Stimulated activated CD4-positive, alpha-beta T cell treated with anti-CD3 and anti-CD28 coated beads, Interleukin-2, amount 100 ng/mL, for 4 hours (primary cell): ENCODE measurements at places on chromosomes 1 and 21.

- DNase-seq: no peak
These were observed 322.3 kb downstream of the DUSP10 start for GRCh38 chr1:221419513-221420095.

GRCh38 chr1:22496536-22497160, 45.0 kb downstream of the ZBTB40 start:
- no peak for DNase-seq

GRCh38 chr1:82587371-82587770, 786.6 kb downstream of the ADGRL2 start:
- DNase-seq: no peak

GRCh38 chr1:76142771-76143540, 68.4 kb downstream of the ST6GALNAC3 start:
- DNase-seq: no peak

- no peak for DNase-seq
These were observed 45.2 kb upstream of the SSX2IP start for GRCh38 chr1:84735483-84735882.

DNA sequence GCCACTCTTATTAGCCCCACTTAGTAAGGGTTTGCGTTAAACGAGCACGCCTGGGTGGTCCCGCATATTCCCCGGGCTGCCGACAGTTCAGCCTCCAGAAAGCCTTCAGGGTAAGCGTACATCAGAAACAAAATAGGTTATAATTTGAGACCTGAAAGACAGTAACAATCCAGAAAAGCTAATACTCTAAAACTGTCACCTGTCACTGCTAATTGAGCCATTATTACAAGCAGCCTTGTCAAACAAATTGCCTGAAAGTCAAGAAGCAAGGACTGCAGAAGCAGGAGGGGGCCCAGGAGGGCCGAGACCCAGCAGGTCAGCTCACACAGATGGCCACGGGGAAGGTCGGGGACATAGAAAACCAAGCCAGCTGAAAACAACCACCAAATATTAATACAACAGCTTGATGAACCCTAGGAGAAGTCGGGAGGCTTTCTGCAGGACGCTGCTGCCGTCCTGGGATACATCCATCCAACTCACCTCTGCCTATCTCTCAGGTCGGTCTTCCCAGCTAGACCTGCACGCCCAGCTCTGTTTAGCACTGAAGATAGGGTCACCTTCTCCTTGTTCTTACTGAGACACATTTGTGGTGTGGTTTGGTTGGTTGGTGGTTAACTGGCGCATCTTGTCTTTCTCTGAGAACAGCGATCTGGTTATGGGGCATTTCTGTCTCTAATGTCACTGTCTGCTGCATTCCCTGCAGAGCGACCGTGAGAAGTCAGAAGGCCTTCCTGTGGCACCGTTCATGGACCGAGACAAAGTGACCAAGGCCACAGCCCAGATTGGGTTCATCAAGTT, 110.8 kb downstream of the WDR4 start:
- no peak for DNase-seq

DNA sequence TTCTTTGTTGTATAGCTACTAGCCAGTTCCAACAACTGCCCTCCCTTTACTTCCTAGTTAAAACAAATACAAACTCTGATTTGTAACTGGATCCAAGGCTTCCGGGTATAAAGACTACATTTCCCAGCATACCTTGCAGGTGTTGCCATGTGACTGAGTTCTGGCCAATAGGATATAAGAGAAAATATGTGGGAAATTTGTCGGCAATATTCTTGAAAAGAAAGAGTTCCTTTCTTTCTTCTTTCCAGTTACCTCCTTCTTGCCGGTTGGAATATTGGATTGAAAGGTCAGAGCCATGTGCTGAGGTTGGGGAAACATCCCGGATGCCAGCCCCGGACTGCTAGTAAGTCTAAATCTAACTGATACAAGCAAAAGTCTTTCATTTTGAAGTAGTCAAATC, 23.0 kb upstream of the ZBTB40 start:
- DNase-seq: no peak

GRCh38 chr1:35718492-35719336, at the start of gene C1orf216:
TSS of gene C1orf216 (minus strand) at chr1:35718884. CDS start at chr1:35716321, 2,563 bp downstream.
- peak; percentile 82 for DNase-seq

DNA sequence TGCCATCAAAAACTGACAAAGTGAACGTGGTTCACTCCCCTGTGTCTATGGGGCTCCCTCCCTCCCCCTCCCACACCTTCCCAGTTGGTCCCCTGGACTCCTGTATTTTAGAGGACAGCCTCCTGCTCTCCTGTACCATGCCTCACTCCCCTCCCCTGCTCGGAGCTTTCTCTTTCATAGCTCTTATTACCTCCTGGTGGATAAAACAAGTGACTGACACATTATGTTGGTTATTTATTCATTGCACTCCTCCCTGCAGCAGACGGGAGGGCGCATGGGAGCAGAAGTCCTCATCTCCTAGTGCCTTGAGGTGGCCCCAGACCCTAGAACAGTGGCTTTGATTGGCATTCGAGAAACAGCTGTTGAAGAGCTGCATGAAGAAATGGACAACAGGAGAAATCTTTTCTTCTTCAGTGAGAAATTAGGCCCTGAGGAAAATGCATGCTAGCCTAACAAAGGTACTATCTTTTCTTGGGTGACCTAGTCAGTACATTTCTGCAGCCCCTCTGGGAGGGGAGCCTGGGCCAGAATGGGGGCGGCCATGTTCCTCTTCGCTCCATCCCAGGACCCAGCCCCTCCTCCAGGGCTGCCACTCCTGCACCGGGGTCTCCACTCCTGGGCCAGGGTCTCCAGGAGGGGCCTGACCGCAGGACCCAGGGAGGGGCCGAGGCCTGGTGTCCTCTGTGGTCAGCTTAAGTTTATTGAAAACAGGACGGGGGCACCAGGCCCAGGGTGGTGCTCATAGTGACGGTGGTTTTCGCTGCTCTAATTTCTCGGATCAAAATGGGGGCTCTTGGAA, 1.2 kb upstream of the TFF1 start:
- DNase-seq: no peak

DNA sequence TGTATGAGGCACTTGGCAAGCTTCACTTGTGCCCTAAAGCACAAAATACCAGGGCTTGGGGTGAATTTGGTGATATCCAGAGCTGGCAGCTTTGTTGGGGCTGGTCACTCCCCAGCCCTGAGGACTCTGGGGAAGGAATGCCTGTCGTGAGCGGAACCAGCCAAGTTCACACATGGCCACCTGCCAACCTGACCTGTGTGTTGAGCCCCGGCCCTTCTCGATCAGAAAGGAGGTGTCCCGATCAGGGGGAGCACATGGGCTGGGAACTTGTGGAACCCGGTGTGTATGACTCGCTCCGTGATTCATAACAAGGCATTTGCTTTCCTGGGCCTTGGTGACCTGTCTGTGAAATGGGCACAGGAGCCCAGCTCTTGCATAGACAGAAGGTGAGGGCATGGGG, 43.1 kb downstream of the AGPAT3 start:
- no peak for DNase-seq

- DNase-seq: peak; percentile 63
These were observed at the start of gene TMEM69 for GRCh38 chr1:45687754-45688740. TSS of gene TMEM69 (plus strand) at chr1:45688181. CDS start at chr1:45691069, 2,888 bp downstream.

GRCh38 chr1:76568573-76569238, 298.6 kb upstream of the ST6GALNAC5 start:
- DNase-seq: no peak

DNA sequence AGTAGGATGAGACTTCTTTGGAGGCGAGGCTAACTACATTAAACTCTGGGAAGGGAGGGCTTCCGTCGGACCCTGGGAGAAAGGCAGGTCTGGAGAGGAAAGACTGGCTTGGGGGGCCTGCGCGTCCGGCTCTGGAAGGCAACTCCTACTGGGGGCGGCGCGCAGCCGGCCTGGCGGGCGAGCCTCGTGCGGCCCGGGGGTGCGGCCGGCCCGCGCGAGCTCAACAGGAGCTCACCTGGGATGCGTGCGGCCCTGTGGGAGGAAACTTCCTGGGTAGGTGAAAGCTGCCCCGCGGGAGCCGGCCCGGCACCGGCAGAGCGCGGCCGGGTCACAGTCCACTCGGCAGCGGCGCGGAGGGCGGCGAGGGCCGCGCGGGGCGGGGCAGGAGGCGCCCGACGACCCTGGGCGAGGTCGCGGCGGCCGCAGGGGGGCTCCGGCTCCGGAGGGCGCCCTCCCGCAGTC, 449 bp downstream of the EPS15 start:
- no peak for DNase-seq

- DNase-seq: no peak
These were observed 645.8 kb upstream of the USP24 start for GRCh38 chr1:55860798-55861519.

- no peak for DNase-seq
These were observed 60.5 kb downstream of the KLHDC7A start for GRCh38 chr1:18541046-18541795.

DNA sequence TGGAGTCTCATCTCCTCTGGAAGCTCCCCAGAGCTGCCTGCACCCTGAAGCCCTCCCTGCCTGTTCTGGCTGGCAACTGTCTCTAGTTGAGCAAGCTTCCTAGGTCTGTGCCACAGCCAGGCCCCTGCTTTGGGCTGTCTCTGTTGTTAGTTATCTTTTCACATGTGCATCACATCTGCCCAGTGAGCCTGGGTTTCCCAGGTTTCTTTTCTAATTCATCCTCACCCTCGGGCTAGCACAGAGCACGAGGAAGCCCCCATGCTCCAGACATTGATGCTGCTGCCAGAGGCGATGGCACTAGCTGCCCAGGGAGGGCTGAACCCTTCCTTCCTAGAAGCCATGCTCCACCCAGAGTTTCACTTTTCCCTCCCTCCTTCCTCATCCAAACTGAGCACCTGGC, 27.2 kb downstream of the RASSF5 start:
- no peak for DNase-seq

- DNase-seq: no peak
These were observed 120.4 kb downstream of the KCNH1 start for GRCh38 chr1:211013346-211014240.

DNA sequence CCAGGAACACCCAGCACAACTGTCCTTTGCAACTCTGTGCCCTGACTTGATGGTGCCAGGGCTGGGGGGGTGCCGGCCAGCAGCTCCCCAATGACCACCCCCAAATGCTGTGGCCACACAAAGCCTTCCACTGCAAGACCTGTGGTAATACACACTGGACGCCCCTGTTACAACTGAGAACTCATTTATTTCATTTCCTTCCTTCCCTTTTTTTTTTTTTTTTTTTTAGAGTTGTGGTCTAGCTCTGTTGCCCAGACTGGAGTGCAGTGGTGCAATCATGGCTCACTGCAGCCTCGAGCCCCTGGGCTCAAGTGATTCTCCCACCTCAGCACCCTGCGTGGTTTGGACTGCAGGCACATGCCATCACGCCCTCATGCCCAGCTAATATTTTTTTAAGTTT, 25.2 kb downstream of the TP73 start:
- DNase-seq: no peak

DNA sequence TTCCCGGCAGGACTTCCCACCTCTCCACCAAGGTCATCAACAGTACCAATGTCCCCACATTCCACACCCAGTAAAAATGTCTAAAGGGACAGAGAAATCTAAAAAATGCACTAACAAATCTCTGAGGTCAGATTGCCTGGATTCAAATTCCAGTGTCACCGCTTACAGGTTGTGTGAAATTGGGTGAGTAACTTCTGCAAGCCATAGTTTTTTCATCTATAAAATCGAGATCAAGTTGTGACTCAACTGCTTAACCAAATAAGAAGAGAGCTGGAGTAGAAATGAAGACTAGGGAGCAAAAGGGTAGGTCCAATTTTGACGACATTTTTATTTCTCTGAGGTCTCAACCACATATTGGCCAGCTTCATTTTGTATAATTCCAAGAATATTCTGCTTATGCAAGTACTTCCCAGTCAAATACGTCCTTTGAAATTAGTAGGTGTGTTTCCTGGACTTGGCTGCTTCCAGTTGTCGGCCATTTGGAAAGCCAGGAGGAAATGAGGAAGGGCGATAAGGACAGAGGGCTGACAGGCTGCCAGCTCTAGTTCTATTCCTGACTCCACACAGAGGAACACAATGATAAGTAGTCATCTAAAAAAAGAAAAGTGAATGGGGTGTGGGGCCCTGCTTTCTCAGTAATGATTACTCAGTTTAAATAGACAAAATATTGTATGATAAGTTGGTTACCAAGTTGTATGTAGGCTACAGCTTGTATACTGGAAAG, 57.7 kb upstream of the ZC3H11B start:
- DNase-seq: no peak

DNA sequence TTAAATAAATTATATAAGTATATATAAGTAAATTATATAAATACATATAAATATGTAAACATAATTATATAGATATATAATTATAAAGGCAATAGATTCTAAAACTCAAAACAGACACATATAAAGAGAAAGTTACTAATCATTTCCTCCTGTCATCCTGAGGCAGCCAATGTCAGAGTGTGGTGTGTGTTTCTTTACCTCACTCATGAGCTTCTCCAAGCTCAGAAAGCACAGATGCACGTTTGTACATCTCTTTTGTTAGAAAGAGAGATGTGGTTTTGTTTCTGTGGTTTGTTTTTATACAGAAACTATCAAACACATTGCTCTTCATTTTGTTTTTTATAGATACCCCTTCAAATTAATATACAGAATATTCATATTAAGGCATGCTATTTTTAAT, 594.8 kb downstream of the USP25 start:
- no peak for DNase-seq

GRCh38 chr1:67044631-67045270, 9.2 kb downstream of the SLC35D1 start:
- DNase-seq: no peak

GRCh38 chr1:200653022-200653462, 16.7 kb downstream of the DDX59 start:
- no peak for DNase-seq

- no peak for DNase-seq
These were observed 85.0 kb upstream of the SLC2A1 start for GRCh38 chr1:43043695-43044094.

- DNase-seq: no peak
These were observed 31.1 kb upstream of the SRP9 start for GRCh38 chr1:225746361-225747179.

- no peak for DNase-seq
These were observed 84.6 kb upstream of the SERBP1 start for GRCh38 chr1:67514786-67515185.

DNA sequence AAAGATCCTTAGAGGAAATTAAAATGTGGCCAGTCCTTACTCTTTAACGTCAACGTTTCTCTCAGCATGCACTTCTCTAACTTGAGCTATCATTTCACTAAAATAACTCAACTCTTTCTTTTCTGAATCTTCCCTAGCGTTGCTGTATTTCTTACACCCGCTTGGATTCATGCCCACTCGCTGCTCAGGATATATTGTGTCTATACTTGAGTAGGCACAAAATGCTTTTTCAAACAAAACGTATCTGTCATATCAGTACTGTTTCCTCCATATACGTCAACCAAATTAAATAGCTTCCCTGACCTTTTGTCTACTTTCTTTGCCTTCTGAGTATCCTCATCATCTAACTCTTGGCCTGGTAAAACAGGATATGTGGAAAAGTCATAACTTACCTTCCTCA, 549.7 kb downstream of the SMYD3 start:
- no peak for DNase-seq
